ENCODE measurements at places on chromosomes 12 and 14.

GRCh38 chr14:75711105-75711795 is 50.2 kb downstream of the TTLL5 start:
- peak; percentile 81 for DNase-seq

DNA sequence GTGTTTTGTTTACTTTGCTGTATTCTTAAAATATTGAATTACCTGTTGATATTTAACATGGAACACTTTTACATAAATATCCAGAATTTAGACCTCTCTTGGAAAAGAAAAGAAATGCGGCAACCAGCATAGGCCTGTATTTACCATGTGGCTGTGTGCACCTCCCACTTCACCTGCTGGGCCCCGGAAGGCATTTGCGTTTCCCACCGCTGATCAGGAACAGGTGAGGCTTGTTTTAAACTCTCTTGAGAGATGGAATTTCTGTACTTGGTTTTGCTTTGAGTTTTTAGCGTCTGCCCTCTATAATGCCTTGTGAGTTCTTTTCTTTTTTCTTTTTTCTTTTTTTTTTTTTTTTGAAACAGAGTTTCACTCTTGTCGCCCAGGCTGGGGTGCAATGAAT is 124.2 kb downstream of the GLT1D1 start:
- no peak for DNase-seq

GRCh38 chr14:77124345-77125280 is 17.0 kb downstream of the ZDHHC22 start:
- DNase-seq, result no peak

- no peak for DNase-seq
These were observed 195.8 kb upstream of the CAND1 start for GRCh38 chr12:67073336-67073735.

DNA sequence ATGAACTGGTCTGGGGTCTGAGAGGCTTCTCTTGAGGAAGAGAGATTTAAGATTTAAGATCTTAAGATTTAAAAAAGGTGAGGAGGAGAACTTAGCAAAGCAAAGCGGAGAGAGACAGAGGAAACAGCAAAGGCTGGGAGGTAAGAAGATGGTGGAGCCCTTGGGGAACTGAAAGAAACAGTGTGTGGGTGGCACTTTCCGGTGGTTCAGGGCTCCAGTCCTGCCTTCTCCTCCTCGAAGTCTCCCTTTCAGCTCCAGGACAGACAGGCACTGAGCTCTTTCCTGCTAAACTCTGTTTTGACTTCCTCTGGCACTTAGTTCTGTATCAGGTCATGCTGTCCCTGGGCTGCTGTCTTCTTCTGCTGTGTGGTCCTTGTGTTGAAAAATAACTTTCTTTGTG is 298.7 kb upstream of the SRRM4 start:
- DNase-seq, result peak; percentile 17

- DNase-seq, result no peak
These were observed 97.4 kb downstream of the KICS2 start for GRCh38 chr12:64124511-64125197.

GRCh38 chr12:95712269-95712668 is 78.3 kb downstream of the NTN4 start:
- no peak for DNase-seq

- no peak for DNase-seq
These were observed 49.8 kb downstream of the FAR2 start for GRCh38 chr12:29198901-29199300.

DNA sequence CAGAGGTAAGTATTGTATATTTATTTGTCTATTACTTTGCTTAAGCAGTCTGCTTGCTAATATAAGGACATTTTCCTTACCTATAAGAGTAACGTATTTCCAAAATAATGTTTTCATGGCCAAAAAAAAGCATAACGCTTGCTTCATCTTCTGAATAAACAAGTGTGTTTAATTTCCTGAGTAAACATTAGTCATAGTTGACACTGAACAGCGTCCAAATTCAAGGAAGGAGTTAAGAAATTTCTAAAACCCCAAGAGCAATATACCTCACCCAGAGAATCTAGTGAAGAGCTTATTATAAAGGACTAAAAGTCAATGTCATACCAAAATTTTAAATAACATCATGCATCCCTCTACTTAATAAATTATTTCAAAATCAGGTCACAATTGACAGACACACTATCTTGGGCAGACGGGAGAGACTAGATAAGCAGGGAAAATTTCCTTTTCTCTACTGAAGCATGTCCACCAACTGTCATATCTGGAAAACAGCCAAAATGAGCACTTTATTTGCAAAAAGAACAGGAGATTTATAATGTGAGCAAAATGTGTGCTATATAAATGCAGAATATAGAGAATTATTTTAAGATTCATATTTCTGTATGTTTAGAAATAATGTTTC is 25.1 kb downstream of the ANKS1B start:
- DNase-seq, result no peak

- DNase-seq, result no peak
These were observed 42.9 kb downstream of the HRK start for GRCh38 chr12:116838365-116838764.

GRCh38 chr12:74646831-74647230 is 109.2 kb downstream of the ATXN7L3B start:
- DNase-seq, result peak; percentile 70

- DNase-seq, result no peak
These were observed 35.2 kb upstream of the PCNX1 start for GRCh38 chr14:70871863-70872677.

DNA sequence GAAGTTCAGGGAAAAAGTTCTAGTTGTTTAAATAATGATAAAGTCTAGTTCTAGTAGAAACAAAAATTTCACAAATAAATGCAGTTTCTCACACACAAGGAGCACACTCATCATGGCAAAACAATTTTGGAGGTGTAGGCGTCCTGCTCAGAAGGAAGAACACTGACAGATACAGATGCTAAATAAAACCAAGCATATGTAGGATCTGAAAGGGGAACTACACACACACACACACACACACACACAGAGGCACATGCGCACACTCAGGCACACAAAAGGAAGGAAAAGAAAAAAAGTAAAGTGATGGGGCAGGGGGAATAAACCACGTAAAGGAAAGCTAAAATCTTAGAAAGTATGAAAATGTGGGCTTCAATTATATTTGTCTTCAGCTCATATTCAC is 117.7 kb downstream of the SOX5 start:
- DNase-seq, result peak; percentile 2

DNA sequence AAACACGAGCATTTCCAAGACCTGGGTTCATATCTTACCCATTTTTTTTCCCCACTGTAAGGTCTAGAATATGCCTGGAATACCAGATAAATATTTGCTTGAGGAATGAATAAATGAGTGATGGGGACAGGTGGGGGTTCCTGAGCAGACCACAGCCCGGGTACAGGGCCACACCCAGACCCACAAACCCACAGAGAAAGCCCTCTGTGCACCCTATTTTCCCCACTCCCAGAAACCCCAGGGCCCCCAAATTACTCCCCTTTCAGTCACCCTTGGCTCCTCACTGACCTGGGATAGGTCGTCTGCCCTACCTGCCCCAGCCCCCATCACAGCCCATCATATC is 66.5 kb upstream of the DDX11 start:
- no peak for DNase-seq

DNA sequence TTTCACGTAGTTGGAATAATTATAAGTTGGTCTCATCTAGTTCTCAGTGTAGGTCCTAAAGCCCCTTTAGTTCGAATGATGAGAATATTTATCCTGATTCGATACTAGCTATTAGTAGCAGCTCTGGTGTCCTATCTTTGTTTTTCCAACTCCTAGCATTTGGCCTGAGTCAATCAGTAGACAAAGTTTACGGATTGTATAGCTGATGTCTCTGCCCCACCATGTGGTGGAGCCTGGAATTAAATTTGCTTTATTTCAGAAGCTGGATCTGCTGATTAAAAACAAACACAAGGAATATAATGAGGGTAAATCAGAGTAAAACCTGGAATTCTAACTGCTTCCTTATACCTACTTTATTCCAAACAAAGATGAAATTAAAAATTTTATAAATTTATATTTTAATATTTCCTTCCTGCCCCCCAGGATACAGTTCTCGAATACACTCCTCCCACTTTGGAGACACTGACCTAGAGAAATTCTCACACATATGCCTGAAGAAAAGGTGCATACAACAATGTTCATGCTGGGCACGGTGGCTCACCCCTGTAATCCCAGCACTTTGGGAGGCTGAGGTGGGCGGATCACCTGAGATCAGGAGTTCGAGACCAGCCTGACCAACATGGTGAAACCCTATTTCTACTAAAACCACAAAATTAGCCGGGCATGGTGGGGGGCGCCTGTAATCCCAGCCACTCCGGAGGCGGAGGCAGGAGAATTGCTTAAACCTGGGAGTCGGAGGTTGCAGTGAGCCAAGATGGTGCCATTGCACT is 7.6 kb upstream of the BRMS1L start:
- DNase-seq, result peak; percentile 63

DNA sequence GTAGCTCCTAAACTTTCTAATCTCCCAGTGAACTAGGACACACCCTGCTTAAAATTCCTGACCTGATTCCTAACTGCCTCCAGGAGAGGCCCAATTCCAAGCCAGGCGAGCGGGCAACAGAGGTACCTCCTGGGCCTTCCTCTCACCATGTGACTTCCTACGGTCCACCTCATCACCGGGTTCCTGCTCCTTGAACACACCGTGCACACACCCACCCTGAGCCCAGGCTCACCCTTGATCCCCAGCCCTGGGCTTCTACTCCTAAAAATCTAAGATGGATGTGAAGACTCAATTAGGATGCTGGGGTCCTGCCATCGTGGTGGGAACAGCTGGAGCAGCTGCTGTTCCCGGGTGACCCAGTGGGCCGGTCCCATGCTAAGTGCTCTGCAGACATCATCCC is 68.6 kb downstream of the CHGA start:
- DNase-seq, result no peak

- DNase-seq, result peak; percentile 30
These were observed 101.9 kb downstream of the SLC8A3 start for GRCh38 chr14:70086685-70087379.

- DNase-seq, result peak; percentile 62
These were observed 68.7 kb downstream of the STON2 start for GRCh38 chr14:81331229-81332021.

GRCh38 chr12:103571286-103571685 is 15.8 kb upstream of the STAB2 start:
- no peak for DNase-seq

DNA sequence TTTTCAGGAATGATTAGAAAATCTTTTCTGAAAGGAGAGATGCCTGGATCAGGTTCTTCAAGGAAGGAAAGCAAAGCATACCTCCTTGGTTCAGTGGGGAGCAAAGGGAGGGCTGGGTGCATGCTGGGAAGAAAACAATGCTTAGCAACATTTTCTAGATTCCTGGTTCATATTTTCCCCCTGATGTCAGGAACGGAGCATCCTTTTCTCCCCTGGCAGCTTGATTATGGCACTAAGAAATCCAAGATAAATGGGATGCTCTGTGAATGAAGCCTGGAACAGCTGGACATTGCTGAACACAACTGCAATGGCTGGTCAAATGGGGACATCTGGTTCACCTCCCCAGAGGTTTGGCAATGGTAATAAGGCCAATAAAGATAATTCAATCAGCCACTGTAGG is 50.9 kb downstream of the KCNA5 start:
- no peak for DNase-seq

DNA sequence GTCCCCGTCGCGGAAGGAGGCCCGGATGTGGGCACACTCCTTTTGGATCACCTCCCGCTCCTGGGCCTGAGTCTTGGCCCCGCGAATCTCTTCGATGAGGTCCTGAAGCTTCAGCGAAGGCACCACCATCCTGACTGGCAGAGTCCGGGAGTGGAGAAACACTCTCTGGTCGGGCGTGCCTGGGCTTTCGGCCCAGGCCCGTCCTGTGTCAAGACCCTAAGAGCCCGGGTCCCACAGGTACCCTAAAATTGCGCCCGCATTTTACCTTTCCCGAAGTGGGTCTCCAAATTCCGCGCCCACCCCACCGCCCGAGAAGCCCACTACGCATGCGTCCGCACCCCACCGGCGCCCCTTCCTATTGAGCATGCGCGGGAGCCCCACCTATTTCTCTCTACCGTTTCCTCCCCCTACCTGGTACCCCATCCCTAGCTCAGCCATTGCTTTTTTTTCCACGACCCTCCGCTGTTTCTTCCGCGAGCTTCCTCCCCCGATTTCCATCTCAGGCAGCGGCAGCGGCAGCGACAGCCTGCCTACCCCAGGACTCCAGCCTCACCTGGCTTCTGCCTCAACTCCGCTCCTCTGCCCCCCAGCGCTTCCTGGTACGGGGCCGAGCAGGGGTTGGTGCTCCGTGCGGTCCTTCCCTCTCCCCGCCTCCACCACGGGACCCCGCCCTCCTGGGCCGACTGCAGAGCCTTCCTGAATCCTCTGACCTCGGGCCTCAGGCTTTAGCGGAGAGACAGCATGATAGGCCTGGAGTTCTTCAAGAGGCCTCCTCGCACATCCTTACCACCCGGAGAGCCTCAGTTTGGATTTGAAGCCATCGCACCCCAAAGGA is at the start of gene AP1G2:
TSS of gene AP1G2 (minus strand) at position 606 of the 835 bp plus-strand sequence. CDS start at position 129, 477 bp downstream.
- DNase-seq, result peak; percentile 57

Measured in globus pallidus (tissue), 1 donor.